ENCODE measurements at places on chromosomes 6 and 20.

- DNase-seq: peak; percentile 67
Observed at GRCh38 chr6:45710304-45710821, 305.3 kb downstream of the CLIC5 start.

- DNase-seq: no peak
Observed at GRCh38 chr20:52953020-52953419, 19.1 kb upstream of the TSHZ2 start.

- no peak for DNase-seq
Observed at GRCh38 chr6:161353208-161353613, 79.3 kb upstream of the AGPAT4 start.

DNA sequence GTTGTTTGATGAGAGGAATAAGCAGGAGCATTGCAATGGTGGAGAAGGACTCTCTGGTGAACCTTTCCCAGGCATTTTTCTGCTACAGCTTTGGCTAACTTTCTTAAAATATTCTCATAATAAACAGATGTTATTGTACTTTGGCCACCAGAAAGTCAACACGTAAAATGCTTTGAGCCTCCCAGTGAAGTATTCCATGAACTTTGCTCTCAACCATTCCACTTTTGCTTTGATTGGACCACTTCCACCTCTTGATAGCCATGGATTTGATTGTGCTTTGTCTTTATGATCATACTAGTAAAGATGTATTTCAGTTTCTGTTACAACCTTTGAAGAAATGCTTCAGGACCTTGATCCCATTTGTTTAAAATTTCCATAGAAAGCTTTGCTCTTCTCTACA, 241.1 kb downstream of the TENT5A start:
- no peak for DNase-seq

GRCh38 chr6:15399641-15400470, 154.0 kb downstream of the JARID2 start:
- no peak for DNase-seq

DNA sequence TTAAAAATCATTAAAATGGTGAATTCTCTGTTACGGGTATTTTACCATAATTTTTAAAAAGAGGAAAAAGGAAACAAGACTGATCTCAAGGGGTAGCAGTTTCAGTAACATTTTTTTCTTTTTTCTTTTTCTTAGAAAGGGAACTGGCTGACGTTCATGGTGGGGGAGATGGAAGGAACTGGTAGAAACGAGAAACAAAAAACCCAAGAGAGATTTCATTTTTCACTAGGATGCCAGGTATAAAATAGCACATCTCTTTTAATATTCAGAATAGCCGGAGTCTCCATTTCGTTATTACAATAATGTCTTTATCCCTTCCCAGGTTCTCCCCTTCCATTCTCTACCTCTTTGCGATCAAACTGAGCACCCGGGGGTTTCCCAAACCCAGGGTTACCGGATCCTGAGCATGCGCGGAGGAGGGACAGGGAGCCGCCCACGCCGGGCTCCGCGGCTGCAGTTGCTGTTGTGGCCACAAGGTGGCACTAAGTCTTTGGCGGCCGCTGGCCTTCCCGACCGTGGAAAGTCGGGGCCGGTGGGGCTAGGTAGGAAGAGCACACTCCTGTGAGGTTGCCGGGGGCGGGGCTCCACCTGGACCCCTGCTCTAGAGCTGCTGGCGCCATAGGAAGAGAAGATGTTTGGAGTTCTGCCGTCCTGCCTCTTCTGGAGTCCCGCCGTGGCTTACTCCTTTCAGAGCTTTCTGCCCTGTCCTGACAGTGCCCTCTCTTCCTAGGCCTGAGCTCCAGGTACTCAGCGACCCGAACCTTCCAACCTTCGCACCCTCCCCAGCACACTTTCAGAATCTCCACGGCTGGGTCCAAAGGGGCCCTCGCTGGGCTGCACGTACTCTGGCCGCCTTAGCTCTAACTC, 146.8 kb downstream of the SH3BGRL2 start:
- peak; percentile 66 for DNase-seq

DNA sequence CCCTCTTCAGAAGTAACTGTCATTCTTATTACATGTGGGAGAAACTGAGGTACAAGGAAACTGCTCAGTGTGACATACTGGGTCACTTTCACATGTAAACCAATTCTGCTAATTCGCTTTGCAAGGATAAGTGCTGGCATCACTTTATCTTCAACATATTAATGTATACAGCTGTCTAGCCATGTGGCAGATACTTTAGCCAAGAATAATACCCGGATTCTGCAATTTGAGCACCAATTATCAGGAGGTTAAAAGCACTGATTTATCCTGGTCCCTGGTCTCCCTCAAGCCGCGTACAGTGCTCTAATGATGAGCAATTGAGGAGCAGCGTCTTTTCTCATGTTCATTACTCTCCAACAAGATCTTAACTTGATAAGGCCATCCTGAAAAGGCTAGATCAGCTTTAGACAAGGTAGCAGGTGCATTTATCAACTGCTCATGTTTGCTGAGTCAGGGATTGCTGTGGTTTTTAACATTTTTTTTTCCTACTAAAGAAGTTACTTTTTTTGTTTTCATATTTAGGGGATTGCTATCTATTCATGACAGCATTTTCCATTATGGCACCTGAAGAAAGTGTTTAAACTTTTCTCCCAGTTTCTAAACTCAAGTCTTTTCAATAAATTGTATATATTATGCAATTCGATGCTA, 1066.3 kb upstream of the MAP3K7 start:
- DNase-seq: no peak

- DNase-seq: no peak
Observed at GRCh38 chr20:46268662-46269061, 39.6 kb downstream of the CDH22 start.

DNA sequence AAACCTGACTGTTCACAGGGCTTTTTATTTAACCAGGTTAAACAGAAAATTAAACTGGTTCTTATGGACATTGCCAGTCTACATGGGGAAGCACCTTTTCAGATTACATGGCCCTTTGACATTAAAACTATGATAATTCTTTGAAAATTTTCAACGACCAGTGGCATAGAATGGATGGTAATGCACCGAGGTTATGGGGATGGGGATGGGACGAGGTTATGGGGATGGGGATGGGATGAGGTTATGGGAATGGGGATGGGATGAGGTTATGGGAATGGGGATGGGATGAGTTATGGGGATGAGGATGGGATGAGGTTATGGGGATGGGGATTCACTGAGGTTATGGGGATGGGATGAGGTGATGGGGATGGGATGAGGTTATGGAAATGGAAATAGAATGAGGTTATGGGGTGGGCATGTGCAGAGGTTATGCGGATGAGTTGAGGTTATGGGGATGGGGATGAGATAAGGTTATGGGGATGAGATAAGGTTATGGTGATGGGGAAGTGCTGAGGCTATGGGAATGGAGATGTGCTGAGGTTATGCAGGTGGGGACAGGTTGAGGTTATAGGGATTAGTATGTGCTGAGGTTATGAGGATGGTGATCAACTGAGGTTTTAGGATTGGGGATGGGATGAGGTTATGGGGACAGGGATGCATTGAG, 541.9 kb downstream of the CDH26 start:
- DNase-seq: no peak

- DNase-seq: no peak
Observed at GRCh38 chr6:124033501-124033900, 229.8 kb downstream of the NKAIN2 start.

- no peak for DNase-seq
Observed at GRCh38 chr20:42894483-42894882, 295.2 kb downstream of the PTPRT start.

- no peak for DNase-seq
Observed at GRCh38 chr6:147384029-147384428, 124.5 kb upstream of the SAMD5 start.

DNA sequence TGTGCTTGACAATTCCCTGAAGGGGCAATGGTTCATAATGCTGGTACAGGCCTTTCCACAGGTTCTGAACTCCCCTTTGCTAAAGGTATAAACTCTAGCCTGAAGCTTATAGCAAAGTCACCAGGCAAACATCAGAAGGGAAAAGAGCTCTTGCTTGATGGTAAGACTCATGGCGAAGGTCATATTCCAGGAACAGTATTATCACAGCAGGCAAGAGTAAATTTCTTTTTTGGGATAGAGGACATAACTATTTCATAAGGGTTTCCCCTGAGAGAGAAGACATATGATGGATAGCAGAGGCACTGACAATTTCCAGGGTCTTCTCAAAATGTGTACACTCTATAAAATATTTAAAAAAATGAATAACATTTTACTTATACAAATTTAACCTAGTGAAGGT, 86.8 kb downstream of the PRKN start:
- DNase-seq: no peak

- DNase-seq: no peak
Observed at GRCh38 chr20:63688228-63689045, 8.0 kb upstream of the TNFRSF6B start.

DNA sequence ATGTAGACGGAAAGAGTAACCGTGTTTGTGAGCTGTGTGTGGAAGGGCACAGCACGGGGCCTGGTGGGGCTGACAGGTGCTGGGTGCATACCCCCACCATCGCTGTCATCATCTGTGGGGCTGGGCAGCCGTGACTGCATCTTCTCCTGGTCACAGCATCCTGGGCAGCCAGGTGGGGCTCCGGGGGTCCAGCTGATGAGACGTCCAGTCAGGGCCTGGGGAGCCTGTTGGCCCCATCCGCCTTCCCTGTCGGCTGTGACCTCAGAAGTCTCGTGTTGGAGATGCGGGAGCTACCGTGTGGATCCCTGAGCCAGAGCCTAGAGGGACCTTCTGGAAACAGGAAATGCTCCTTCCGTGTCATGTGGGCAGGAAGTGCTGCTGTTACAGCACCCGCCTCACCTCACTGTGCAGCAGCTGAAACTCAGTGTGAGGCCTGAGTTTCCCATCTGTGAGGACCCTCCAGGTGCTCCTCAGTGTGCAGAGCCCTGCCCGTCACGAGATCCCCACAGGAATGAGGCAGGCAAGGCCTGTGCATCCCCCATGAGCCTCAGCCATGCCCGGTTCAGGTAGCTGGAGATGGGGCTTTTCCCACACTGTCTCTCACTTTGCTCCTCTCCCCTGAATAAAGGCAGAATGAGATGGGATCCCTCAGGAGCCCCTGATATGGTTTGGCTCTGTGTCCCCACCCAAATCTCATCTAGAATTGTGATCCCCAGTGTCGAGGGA, 108.7 kb downstream of the ERMARD start:
- peak; percentile 26 for DNase-seq

DNA sequence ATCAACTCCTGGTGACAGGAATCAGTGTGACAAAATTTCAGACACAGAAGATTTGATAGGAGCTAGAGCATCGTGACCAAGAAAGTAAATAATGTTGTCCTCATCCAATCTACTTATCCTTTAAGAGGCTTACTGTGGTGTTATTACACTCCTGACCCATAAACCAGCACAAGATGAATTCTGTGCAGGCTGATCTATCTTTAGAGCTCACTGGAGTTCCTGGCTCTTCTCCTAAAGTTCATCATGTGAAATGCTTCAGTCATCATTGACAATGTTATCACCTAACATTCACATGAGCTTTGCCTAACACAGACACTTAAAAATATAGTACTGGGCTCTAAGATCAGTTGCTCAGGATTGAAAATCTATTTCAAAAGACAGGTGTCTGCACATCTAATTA, 271.0 kb upstream of the HSF2 start:
- no peak for DNase-seq

- no peak for DNase-seq
Observed at GRCh38 chr20:43252761-43253160, 63.1 kb upstream of the PTPRT start.

DNA sequence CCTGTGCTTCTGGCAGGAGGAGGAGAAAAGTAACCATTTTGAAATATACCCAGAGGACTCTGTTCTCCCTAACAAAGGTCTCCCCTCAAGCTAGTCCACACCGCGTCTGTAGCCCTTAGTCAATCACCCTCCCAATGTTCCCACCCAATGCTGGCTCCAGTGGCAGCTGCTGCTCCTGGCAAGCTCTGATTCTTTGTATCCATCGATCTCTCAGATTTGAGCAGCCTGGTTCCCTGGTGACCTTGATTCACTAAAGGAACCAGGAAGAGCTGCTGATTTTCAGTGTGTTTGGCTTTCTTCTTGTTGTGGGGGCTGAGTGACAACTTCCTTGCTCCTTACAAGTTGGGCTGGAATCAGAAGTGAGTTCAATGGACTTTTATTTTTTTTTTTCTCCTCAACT, 68.5 kb downstream of the FOXC1 start:
- DNase-seq: no peak

DNA sequence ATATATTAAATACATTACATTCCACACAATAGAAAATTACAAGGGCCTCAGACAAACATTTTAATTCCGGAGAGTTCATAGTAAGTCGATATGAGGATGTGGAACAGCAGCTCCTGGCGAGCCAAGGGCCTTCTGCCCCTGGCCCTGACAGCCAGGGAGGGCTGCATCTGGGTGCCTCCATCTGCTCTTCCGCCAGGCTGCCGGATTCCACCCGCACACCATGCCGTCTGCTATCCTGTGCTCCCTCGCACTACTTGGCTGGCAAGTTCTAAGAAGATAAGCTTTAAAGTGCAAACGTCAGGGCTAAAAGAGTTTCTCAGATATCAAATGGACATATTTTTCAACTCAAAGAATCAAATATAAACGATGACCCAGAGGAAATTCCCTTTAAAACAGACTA, 656.3 kb upstream of the NOX3 start:
- DNase-seq: no peak

GRCh38 chr6:95517568-95517967, 59.8 kb upstream of the MANEA start:
- no peak for DNase-seq

- DNase-seq: no peak
Observed at GRCh38 chr6:100892693-100893092, 11.6 kb upstream of the ASCC3 start.

- no peak for DNase-seq
Observed at GRCh38 chr6:135410856-135411255, 86.7 kb downstream of the AHI1 start.

GRCh38 chr6:136077834-136078576, 172.1 kb downstream of the MTFR2 start:
- no peak for DNase-seq

DNA sequence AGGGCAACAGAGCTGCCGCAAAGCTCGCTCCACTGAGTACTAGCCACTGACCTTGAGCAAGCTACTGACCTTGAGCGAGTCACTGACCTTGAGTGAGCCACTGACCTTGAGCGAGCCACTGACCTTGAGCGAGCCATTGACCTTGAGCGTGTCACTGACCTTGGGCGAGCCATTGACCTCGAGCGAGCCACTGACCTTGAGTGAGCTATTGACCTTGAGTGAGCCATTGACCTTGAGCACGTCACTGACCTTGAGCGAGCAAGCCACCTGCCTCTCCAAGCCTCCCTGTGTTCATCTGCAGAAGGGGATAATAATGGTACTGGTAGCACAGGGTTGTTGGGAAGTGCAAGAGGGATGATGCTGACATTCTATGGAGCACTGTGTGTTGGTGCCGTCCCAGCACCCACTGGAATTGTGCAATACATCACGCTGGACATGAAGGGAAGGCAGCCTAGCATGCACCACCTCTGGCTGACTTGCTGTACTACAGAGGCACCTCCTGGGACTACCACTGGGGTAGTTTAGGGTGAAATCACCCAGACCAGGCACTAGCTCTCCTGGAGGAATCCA, 60.2 kb downstream of the CTCFL start:
- no peak for DNase-seq
